ENCODE measurements at places on chromosomes 2 and 18.

- DNase-seq = no peak
Observed at GRCh38 chr18:55862693-55863390, 274.9 kb upstream of the TCF4 start.

- DNase-seq = no peak
Observed at GRCh38 chr18:28045880-28046279, 131.1 kb downstream of the CDH2 start.

GRCh38 chr18:53375621-53376020, 848.8 kb downstream of the MBD2 start:
- DNase-seq = no peak

DNA sequence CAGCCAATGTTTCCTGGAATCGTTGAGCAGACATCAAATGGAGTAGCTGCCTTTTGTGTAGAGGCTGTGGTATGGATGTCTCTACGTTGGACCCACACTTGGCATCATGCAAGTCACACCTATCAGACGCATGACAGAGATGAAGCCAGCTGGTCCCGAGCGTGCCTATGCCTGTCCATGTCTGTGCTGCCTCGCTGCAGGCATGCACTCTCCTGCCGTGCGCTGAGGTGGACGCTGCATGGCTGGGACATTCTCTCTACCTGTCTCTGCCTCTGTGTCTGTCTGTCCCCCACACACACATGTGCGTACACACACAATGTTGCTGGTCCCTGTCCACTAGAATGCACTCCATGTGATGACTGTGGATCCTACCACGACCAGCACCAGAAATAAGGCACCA, 514.2 kb upstream of the MYT1L start:
- no peak for DNase-seq

DNA sequence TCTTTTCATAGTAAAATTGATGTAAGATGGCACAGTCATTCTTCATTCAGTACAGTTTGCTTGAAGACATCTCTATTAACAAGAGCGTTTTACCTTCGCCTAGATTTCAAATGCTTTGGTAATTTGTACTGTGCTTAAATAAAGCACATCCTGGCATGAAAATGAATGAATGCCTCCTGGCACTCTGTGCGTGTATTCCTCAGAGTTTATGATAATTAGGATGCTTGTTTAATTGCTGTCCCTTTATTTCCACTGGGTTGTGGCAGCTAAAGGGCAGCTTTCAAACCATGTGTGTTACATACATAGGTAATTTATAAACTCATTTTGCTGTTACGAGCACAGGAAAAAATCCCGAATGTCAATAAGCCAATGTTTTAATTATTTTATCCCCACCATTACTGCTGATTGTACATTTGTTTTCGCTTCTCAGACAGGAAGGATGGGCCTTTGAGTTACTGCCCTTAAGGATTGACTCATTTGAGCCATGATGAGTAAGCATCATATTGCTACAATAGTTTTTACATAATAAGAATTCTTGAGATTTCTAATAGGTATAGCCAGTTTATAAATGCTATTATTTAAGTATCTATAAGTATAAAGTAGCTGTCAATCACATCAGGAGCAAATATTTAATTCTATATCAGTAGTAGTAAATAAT, 516.5 kb downstream of the XIRP2 start:
- DNase-seq = no peak

GRCh38 chr2:197958592-197959150, 154.3 kb downstream of the PLCL1 start:
- DNase-seq = no peak

- no peak for DNase-seq
Observed at GRCh38 chr2:36657703-36658102, 38.8 kb upstream of the VIT start.

- peak; percentile 67 for DNase-seq
Observed at GRCh38 chr18:62425465-62426190, 97.2 kb upstream of the ZCCHC2 start.

DNA sequence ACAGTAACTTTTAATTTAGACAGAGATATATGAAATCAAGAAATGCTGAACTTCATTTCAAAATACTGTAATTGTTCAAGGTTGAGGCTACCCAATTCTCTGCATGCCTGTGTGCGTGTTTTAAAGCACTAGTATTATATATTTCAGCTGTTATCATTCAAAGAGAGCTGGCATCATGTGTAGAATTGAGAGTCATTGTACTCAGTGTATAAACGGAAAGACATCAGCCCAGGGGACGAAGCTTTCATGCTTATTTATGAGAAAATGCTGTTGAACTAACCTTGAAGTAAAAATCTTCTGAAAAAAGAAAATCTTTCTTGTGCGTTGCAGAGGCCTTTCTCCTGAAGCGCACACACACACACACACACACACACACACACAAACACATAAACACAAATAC, 48.4 kb downstream of the MYCN start:
- no peak for DNase-seq

GRCh38 chr2:70942396-70943204, 6.9 kb downstream of the ATP6V1B1 start:
- DNase-seq = no peak

GRCh38 chr2:53170466-53170865, 597.1 kb upstream of the CHAC2 start:
- DNase-seq = no peak

DNA sequence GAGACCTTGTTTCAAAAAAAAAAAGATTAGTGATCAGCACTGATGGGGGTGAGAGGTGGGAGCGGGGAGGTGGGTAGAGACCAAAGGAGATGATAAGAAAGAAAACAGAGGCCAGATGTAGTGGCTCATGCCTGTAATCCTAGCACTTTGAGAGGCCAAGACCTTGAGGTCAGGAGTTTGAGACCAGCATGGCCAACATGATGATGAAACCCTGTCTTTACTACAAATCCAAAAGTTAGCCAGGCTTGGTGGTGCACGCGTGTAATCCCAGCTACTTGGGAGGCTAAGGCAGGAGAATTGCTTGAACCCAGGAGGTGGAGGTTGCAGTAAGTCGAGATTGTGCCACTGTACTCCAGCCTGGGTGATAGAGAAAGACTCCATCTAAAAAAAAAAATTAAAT, 9.5 kb upstream of the SLC35F6 start:
- DNase-seq = no peak

DNA sequence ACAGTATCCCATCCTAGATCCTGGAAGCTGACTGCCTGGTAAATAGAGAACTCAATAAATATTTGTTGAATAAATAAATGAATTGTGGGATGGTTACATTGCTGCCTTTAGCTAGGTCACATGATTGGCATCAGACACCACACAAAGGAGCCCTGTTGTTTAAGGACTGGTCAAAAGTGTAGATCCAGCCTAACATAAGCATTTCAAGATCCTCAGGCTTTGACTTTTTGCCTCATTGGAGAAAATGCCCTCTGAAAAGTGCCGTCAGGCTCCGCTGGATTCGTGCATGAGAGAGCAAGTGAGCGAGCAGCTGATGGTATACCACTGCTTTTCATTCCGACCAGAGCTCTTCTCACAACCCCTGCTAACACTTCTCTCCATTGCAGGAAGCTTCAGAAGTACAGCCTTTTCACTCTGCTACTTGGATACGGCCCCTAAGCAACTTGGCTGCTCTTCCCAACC, 1.3 kb upstream of the ZNF24 start:
- DNase-seq = no peak

DNA sequence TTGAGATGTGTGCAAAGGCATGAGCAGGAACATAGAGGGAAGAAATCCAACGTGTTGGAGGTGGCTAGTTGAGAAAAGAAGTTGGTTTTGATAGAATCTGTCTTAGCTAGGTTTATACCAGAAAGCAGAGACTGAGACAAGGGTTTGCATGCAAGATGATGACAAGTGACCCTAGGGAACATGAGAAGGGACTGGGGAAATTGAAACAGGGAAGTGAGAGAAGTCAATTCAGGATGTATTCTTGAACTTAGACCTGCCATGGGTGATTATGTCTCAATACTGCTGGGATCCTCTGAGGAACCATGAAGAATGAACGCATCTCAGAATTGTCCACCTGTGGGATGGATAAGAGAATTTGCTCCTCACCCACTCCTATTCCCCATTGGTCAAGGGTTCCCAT, 20.5 kb downstream of the IL36A start:
- DNase-seq = no peak

DNA sequence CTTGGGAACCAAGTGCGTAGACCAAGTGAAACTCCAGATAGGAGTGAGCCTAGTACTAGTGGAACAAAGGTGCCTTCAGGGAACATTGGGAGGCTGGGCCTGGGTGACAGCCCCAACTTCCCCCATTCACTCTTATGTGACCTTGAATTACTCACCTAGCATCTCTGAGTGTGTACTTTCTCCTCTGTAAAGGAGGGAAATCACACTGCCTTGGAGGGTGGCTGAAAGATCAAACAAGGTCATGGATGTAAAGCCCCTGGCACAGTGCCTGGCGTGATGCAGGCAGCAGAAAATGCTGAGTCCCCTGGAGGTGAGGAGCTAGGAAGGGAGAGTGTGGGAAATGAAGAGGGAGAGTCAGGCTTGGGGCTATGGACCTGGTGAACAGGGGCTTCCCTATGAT, 45.9 kb downstream of the MARCO start:
- peak; percentile 13 for DNase-seq

GRCh38 chr2:239874636-239875356, 150.3 kb downstream of the NDUFA10 start:
- DNase-seq = peak; percentile 22

DNA sequence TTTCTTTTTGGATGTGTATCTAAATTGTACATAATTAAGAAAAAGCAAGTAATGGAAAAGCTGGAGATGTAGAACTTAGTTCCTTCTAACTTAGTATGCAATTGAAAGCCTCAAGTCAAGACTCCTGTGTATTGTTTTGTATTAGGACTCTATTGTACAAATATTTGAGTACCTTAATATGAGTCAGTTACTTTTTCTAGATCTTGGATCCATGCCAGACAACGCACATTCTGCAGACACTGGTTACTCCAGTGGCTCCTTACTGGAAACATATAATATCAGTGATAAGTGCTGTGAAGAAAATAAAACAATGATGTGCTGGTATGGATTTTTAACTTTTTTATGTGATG, 1.5 kb downstream of the SLC39A10 start:
- DNase-seq = no peak

DNA sequence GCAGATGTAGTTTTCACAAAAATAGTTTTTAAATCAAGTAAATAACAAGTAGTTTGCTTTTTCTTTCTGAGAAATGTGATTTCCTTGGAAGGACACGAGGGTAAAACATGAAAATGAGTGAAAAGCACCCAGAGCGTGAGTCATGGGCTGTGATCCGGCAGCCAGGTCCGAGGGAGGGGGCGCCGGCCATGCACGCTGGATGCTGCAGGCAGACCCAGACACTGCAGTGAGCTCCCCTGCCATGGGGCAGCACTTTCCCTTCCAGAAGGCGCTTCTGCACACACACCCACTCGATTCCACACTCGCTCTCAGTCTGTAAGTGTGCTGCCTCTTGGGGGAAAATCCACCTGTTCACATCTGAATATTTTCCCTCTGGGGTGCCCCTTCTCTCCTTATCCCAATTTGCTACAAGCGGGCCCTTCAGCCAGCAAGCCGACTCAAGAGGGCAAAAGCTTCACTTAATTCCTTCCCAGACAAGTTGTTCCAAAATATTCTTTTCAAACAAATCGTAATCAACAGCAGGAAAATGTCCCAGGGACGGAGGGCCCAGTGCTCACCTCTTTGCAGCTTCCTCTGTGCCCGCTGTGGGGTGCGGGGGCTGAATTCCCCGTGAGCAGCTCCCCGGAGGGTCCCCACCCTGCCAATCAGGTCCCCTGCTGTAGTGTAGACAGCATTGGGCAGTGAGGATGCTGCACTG, 87.0 kb upstream of the ID2 start:
- DNase-seq = no peak

DNA sequence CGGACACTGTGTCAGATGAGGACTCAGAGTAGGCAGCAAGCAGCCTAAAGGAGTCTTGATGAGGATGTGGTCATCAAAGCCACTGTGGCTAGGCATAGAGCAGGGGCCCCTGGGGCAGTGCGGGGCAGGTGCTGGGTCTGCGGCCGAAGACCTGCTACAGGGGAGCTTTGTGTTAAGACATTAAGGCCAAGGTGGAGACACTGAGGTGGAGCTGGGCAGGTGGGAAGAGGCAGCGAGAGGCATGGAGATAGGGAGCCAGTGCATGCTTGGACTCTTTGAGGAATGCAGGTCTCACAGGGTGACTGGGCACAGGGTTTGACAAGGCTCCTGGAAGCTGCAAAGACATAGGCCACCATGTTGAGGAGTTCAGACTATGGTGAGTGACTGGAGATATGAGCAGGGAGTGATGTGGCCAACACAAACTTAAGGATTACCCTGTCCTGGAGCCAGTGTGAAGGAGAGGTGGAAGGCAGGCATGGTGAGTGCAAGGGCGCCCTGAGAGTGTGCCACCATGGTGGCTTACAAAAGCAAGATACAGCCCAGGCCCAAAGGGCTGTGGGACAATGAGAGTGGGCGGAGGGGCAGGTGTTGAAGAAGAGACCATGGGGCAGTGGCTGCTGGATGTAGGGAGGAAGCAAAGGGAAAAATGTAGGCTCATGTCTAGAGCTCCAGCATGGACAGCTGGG, 450.9 kb upstream of the HS6ST1 start:
- DNase-seq = no peak

DNA sequence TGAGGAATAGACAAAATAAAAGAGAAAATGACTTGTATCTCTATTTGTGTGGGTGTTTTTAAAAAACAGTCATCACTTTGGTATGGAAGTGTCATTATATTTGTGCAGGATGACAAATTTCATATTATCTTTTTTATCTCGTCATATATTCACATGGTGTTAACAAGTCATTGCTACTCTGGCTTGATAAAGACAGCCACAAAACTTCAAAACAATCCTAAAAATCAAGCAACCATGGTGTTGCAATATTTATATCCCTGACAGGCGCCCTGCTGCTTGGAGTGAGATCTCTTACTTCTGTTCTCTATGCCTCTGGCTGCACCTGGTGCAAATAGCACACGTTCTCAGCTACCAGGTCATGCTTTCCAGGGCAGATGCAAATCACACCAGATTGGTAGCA, 278.0 kb upstream of the EPHA4 start:
- DNase-seq = no peak

DNA sequence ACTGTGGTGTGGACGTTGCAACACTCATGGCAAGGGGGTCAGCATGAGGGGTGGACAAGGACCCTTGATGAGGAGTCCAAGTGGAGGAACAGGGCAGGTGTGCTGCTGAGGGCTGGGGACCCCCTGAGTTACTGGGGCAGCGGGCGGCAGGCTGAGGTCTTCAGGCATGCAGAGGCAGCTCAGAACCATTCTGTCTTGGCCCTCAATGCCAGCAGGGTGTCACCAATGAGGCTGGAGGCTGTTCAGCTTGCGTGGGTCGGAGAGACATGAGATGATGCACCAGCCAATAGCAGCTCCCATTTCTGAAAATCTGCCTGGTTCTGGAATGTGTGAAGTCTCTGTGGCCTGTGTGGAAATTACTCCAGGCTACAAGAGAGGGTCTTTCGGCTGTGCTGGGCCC, 105.4 kb downstream of the INHBB start:
- no peak for DNase-seq

DNA sequence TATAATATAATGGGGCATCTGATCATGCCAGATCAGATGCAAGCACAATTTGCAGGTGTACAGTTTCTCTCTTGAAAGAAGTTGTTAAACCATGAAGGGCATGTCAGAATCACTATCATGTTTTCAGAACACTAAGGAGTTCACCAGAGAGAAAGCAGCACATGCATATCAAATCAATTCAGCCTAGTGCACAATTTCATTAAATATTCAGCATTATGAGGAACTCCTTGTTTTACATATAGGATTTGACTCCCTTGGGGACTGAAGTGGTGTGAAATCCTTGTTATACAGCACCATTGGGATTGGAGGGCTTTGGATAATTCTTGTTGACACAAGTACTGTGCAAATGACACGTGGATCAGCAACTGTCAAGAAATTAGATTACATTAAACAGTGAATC, 562.1 kb upstream of the KLHL29 start:
- DNase-seq = no peak

Data from mesothelial cell of epicardium (in vitro differentiated cells).